ENCODE measurements at places on chromosomes 3 and 15.

DNA sequence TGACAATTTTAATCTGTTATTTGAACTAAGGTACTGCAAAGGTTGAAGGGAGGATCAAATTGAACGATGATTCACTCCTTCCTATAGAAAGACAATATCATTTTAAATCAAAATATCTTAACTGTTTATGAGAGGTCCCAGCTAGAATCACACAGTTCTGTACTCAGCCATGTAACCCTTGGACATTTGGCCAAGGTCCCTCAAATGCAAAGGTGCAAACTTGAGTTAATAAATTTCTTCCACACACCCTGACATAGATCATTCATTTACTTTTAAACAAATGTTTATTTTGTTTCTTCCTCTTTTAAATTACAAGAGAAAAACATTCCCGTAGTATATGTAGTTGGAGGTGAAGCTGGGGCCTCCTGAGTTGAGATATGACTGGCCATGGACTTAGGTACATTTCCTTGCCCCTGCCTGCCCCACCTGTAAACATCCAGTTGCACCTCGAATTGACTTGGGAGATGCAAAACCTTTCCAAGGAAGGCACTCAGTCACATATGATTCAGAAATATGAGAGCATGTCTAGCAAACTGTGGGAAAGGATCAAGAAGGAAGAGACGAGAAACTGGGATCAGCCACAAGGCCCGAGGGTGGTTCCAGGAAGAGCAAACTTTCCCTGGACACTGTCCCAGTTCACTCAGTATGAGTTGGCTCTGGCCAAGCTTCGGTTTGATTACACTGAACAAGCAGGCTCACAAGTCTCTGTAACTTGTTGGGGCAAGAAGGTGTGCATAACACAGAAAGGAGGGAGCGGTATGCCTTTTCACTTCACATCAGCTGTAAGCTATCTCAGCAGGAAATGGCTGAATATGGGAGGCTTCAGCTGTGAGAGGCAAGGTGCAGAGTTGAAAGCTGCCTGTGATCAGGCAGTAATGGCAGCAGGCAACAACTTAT is 6.7 kb downstream of the TNFSF10 start:
- no peak for DNase-seq

- no peak for DNase-seq
Measured at GRCh38 chr3:186589121-186589520, 18.6 kb downstream of the DNAJB11 start.

DNA sequence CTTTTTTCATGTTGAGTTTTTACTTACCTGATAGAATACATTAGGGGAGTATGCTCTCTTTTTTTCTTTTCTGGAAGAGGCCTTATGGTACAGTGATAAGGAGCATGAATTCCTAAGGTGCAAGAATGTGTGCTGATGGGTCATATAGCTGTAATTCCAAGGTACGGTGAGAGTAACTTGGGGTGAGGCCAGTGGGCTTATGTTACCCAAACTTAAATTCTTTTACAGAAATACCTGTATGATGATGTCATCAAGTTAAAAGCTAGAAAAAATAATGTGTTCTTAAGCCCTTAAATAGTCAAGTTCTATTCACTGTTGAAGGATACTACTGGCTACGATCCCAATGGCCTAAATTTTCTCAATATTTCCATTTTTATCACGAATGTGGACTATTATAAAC is 111.2 kb downstream of the GMPS start:
- no peak for DNase-seq

DNA sequence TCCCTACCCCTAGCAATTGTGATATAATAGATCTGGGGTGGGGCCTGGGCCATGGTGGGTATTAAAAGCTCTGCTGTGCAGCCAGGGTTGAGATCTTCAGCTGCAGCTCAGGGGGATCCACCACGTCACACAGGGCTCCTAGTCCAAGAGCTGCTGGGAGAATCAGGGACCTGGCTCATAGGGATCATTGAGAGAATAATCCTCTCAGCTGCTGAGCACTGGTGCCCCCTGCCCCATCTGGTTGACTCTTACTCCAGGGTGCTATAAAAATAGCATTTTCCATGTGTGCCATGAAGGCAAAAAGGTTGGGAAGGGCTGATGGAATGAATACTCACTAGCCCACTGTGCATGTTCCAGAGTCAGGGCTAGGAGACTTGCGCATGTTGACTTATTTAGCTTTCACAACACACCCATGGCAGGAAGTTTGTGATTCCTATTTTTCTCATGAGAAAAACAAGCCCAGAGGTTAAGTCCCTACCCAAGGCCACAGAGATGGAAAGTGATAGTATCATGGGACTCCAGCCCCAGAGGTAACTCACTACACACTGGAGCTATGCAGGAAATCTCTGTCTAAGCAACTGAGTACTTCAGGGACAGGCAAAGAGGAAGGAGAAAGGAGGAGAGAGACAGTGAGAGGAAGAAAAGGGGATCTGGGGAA is 94.6 kb upstream of the HERC1 start:
- no peak for DNase-seq

DNA sequence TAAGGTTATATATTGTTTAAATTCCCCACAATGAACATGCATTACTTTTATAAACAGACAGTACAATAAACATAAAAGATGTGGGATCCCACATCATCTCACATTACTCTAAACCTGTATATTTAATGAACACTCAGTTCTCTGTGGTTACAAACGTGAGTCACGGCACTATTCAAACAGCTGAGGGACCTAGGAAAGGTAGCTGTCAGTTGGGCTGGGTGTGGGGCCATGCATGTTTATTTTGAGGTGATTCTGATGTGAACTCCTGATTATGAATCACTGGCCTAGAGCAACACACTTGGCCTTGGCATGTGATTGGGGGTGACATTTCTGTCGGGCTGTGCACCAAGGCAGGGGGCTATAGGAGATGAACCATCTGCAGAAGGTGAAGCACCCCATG is 147.6 kb upstream of the HACD2 start:
- DNase-seq, result no peak

GRCh38 chr3:102532901-102533300 is 98.1 kb downstream of the ZPLD1 start:
- no peak for DNase-seq

GRCh38 chr3:124034016-124034843 is 42.3 kb upstream of the ROPN1 start:
- DNase-seq, result no peak

GRCh38 chr3:51970606-51971300 is 3.1 kb downstream of the ABHD14B start:
- DNase-seq, result no peak

GRCh38 chr3:179323197-179324110 is 623 bp downstream of the ZNF639 start:
- no peak for DNase-seq

- DNase-seq, result no peak
Measured at GRCh38 chr3:151331696-151332095, 2.3 kb upstream of the P2RY13 start.

Data from stimulated activated CD8-positive, alpha-beta memory T cell treated with anti-CD3 and anti-CD28 coated beads, Interleukin-7, amount 100 ng/mL, for 1 hour (primary cell).